AG08395 (cell line): ENCODE measurements at places on chromosomes 5 and 9.

- DNase-seq: peak; percentile 94
Measured at GRCh38 chr9:112061152-112061740, 113.9 kb downstream of the SUSD1 start.

- DNase-seq: no peak
Measured at GRCh38 chr5:146799231-146799630, 79.3 kb downstream of the PPP2R2B start.

DNA sequence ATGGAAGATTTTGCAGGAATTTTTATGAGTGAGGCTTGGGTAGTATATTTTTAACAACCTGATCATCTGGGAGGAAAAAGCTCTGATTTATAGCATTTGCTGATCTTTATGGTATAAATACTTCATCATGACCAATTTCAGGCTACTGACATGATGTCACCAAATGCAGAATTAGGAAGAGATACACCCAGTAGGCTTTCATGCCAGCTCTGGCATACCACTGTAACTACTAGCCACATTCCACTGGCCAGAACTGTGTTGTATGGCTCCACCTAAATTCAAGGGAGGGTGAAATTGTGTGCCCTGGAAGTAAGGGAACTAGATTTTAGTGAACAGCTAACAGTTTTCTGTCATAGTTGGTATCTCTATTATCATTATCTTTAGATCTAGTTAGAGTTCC is 17.6 kb downstream of the AP3S1 start:
- DNase-seq: peak; percentile 59

GRCh38 chr5:88214655-88215054 is 54.0 kb downstream of the TMEM161B start:
- DNase-seq: no peak

- DNase-seq: no peak
Measured at GRCh38 chr9:89884356-89885083, 279.7 kb downstream of the GADD45G start.

DNA sequence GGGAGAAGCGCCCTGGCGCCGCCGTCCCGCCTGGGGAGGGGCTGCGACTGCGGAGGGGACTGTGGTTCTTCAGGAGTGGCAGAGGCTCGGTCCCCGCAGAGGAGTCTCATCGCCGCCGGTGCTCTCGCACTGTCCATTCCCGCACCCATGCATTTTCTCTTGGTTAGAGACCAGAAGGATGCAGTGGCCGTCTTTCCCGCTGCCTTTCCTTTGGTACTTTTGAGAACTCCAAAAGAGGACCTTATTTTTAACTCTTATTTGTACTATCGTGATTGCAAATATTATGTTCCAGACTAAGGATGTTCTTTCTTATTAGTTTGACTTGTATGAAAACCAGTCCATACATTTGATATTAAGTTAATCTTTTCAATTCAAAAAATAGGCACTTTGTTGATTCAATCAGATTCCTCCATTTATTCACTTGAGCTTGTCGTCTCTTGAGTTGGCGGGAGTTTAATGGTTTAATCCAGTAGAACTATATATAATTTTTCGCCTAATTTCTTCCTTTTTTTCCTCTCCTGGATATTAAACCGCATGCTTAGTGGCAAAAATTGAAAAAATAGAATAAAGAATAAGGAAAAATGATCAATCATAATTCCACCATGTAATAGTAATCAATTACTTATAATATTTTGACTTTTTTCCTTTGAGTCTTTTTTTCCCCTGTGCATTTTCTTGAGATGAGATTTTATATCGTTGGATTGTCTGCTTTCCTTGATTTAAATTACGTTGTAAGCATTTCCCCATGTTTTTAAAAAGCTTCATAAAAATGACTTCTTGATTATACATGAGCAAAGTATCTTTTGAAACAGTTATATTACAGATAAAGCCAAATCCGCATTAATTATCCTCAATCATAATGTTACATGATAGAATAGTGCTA is 861 bp downstream of the ZFYVE16 start:
- peak; percentile 56 for DNase-seq

- no peak for DNase-seq
Measured at GRCh38 chr5:154408811-154409210, 37.0 kb upstream of the SAP30L start.

DNA sequence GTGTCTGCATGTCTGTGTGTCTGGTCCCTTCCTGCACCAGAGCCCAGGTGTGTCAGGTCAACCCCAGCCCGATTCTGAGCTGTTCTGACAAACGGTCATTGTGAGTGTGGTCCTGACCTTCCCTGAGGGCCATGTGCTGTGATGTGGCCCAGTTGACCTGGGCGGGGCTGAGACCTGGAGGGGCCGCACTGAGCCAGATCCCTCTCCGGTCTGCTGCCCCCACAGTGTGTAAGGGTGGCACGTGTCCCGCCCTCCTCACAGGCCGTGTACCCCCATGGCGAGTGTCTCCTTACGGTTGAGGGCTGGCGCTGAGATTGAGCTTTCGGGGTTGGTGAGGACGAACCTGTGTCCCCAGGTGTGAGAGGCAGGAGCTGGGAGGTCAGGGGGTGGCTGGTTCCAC is 136.5 kb downstream of the MRPL36 start:
- DNase-seq: no peak

DNA sequence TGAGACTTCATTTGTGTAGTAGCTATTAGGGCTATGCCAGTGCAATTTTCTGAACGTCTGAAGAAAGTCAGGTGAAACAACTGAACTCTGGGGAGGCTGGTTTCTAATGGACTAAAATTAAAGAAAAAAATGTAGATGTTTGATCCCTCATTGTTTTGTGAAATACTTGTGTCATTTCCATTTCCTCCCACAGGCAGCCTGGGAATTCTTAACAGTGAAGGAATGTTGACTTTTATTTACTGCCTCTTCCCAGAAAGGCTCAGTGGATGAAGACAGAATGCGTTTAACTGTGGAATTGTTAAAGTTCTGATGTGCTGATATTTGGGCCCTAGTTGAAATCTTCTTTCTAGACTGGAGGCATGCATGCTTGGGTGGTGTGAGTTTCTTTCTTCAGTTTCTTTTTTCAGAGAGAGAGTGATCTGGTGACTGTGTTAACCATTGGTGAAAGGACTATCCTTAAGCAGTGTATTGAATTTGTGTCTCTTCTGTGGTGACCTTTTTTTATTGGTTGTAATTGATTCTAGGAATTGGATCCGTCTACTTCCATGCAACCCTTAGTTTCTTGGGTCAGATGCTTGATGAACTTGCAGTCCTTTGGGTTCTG is 15.5 kb downstream of the ACER2 start:
- no peak for DNase-seq

GRCh38 chr5:40914835-40915234 is 5.5 kb downstream of the C7 start:
- no peak for DNase-seq

GRCh38 chr9:130720762-130721161 is 27.2 kb downstream of the EXOSC2 start:
- DNase-seq: no peak

GRCh38 chr5:135469911-135470310 is 17.8 kb upstream of the TIFAB start:
- DNase-seq: no peak

- no peak for DNase-seq
Measured at GRCh38 chr5:149940077-149940574, 4.5 kb downstream of the PDE6A start.

GRCh38 chr5:150731669-150732242 is 27.1 kb downstream of the DCTN4 start:
- no peak for DNase-seq

- no peak for DNase-seq
Measured at GRCh38 chr9:68861436-68861835, 152.5 kb downstream of the PRKACG start.

- DNase-seq: no peak
Measured at GRCh38 chr5:44387406-44387805, 1.8 kb downstream of the FGF10 start.

- DNase-seq: no peak
Measured at GRCh38 chr9:127680226-127680625, 26.6 kb upstream of the CFAP157 start.

DNA sequence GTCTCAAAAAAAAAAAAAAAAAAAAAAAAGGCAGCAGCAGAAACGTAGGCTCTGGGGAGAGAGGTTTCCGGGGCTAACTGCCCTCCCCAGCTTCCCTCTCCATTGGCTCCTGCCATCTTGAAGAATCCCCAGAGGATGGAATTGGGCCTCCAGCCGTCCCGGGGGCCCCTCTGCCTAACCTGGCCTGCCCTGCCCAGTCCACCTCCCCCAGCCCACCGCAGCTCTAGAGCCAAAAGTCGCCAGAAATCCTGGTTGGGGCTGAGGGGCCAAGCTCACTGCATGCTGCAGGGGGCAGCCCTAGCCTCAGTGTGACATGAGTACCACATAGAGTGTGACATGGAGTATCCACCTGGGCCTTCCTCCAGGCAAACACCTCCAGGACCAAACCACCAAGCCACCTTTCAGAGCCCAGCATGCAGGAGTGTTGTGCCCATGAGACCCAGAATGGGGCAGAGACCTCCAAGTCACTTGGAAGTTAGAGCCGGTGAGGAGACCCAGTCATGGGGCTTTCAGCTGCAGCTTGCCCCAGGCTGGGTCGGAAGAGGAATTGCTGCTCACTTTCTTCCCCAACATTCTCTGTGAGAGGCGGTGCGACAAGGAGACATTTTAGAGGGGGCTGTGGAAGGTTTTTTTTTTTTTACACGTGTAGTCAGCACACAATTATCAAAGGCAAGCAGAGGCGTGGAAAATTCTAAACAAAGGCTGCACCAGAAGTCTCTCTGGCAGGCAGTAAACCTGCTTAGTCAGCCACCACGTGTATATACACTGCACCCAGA is 17.6 kb downstream of the CD74 start:
- DNase-seq: no peak

DNA sequence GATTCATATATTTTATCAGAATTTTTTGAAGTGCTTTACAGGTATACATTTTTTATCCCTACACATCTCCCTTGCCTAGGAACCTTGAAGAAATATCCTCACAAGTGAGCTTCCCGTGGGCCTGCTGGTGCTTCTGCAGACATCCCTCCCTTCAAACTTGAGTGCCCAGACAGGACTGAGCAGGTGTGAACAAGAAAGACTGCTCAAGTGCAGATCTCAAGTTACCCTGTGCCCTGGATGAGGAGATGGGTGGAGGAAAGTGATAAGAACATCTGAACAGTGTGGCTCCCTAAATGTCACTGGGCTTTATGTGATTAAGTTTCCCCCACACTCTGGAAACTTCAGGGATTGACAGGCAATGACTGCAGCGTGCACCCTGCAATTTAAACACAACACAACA is 209.8 kb downstream of the TLE1 start:
- no peak for DNase-seq

DNA sequence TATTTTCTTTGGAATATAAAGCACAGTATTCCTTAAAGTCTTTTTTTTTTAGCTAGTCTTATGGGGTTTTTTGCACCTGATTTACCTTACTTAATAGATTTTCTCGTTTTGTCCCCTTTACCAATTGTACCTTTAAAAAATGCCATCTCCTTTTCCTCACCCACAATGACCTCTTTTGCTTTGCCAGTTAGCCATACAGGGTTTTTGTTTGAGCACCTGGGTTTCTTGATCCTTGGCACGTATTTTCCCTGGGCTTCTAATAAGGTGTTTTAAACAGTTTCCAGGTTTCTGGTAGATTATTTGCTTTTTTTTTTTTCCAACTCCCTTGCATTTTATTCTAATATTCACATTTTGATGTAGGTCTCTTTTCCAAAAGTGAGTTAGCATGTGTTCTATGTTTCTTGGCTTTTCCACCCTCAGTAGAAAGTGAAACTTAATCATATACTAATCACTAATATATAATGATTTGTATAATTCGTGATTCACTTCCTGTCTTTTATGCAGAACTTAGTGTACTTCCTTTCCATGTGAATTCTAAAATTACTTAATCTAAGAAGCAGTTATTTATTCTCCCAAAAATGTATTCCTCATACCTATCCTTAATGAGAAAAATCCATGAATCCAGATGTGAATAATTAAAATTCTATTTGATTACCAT is 673.9 kb upstream of the RGMB start:
- DNase-seq: no peak

DNA sequence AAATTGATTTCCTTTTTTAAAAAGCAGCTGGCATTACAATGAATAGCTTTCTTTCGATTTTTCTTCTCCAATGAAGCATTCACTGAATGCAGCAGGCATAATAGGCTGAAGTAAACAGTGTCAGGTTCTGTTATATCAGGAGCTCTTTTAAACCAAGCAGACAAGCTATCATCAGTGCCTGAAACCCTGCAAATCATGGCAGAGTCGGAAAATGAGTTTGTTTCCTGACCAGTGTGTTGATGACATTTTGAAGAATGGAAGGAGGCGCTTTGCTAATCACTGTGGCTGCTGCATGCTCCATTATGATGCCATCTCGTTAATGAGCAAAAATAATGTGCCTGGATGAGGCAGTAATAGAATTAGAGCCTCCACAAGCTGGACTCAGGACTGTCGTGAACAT is 284.5 kb downstream of the ZNF608 start:
- DNase-seq: no peak

GRCh38 chr9:116274293-116274692 is 120.7 kb downstream of the PAPPA start:
- DNase-seq: peak; percentile 10

DNA sequence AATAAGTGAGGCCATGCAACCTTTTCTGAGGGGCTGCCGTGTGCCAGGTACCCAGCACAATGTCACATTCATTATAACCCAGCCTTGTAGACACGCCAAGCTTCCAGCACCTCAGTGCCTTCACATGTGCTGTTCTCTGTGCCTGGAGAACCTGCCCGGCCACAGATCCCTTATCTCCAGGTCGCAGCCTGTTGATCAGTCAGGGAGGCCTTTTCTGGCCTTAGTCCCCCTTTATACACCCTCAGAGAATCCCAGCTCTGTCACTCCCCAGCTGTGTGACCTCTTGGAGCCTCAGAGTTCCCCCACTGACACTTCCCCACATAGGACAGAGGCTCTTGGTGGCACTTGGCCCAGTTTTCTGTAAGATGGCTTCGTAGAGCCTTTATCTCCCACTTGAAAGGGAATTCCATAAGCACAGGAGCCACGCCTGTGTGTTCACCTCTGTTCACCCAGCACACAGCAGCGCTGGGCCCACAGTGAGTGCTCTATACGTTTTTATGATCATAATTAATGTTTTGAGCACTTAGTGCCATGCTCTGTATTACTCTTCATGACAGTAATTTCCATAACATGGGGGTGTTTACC is 38.7 kb downstream of the NEURL1B start:
- DNase-seq: no peak

- DNase-seq: no peak
Measured at GRCh38 chr5:81164936-81165335, 68.2 kb upstream of the CKMT2 start.

GRCh38 chr5:26295541-26295940 is 742.8 kb downstream of the CDH9 start:
- DNase-seq: no peak

DNA sequence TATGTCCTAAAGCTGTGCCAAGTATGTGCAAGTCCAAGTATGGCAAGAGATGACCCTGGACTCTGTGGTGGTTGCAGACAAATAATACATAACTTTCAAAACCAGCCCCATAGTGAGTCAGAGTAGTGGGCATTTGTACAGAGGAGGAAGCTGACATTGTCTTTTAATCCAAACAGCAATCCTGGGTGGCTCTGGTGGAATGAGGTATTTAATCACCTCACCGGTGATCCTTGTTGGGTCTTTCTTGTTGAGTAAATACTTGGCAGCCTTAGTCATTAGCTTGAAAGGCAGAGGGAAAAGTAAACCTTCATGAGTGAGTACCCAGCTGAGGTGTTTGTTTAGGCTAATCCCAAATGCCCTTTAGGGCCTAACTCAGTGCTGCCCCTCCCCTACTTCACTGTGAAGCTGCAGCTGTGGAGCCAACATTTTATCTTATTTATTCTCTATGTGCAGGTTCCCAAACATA is 148.7 kb upstream of the SLC12A2 start:
- peak; percentile 24 for DNase-seq
